ENCODE measurements at places on chromosomes 1 and 21.

DNA sequence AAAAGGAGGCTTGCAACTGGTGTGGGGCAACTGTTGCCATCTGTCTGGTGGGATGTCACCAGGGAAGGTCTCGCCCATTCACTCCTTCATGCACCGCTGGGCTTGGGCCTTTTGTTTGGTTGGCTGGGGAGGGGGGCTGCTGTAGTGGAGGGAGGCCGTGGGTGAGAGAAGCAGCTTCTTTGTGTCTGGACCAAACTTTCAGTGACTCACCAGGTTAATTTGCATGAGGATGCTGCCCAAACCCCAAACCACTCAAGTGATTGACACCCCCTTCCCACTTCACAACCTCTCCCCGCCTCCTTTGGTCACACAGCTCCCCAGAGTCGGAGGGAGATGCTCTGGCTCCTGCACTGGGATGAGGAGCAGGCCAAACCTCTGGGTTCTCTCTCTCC is 19.7 kb downstream of the BTG2 start:
- DNase-seq = no peak

DNA sequence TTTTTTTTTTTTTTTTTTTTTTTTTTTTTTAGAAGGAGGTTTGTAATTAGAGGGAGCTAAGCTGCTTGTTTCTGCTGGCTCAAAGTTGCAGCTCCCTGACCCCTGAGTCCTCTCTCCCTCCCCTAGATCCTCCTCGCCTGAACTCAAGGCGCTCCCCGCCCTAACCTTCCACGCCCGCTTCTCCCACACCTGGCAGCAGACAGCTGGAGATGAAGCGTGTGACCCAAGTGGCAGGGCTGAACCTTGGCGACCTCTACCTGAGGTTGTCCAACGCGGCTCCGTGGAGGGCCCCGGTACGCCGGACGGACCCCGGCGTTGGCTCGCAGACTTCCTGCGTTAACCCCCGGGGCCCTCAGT is 795 bp downstream of the NGF start:
- no peak for DNase-seq

- DNase-seq = no peak
These were observed 86.5 kb upstream of the TTC39A start for GRCh38 chr1:51416910-51417309.

DNA sequence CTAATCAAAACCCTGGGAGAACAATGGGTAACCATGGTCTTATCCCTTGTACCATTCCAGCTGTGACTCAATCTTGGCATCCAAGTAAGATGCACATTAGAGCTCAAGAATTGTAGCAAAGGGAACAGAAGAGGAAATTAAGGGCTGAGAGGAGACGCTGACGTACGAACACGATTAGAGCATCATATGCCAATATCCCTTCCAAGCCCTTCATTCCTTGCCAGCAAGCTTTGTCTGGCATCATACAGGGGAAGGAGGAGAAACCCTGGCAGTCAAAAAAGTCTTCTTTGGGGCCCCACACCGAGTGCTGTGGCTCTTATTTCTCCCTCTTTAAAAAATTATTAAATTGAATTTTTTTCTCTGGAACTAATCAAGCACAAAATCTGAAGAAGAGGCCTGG is 120.9 kb downstream of the ASTN1 start:
- DNase-seq = no peak

- no peak for DNase-seq
These were observed 55.2 kb downstream of the TENT5C start for GRCh38 chr1:117661027-117661426.

DNA sequence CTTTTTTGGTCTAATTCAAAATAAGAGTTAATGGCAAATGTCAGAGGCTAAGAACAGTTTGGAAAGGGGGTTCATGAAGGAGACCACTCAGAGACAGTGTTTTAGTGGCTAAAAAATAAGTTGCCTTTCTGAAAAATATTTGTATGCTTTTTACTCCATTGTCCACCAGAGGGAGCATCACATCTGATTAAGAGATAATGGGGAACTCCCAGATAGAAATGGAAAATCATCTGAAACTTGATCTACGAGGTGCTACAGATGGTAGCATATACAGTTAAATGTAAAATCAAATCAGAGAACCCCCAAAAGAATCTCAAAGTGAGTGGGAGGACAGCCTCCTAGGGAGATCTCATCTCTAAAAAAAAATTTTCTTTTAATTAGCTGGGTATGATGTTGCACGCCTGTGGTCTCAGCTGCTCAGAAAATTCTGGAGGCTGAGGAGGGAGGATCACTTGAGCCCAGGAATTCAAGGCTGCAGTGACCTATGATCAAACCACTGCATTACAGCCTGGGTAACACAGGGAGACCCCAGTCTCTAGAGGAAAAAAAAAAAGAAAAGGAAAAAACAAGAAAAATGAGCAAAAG is 9.7 kb downstream of the SMYD3 start:
- DNase-seq = peak; percentile 51

GRCh38 chr1:185343306-185343705 is 26.3 kb upstream of the IVNS1ABP start:
- DNase-seq = no peak

GRCh38 chr1:232765542-232765941 is 39.7 kb upstream of the MAP10 start:
- DNase-seq = no peak

DNA sequence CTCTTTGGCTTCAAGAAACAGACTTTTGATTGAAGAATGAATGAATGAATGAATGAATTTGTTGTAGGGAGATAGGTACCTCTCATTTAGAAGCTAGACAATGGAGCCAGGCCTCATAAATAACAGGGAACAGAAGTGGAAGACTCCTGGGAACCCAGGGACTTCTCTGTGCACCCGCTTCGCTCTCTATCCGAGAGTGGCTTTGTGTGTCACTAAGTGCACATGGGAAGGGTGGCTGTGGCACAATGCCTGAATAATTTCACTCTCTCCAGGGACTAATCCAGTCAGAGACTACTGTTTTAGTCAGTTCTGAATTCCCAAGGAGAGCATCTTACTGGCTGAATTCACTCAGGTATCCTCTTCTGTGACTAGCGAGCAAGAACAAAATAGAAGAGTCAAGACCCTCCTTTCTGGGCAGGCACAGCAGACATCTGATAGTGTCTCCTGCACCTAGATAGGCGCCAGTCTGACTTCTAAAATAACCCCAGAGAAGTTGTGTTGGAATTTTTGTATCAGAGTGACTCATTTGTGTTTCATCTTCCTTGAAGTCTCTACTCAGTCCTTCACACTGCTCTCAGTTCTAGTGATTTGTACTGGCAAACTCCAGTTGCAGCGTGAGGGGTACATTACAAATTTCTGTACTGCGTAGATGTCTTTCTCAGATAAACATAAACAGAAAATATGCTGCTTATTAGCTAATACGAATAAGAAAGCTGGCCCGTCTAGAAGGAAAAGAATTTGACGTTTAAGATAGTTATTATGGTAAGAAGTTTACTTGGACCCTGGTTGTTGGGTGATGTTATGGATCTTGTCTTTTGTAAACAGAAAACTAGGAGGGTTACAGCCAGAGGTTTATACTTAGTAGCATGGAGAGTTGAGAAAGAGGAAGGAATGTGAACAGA is 34.0 kb downstream of the BACH1 start:
- DNase-seq = no peak

- no peak for DNase-seq
These were observed 9.7 kb upstream of the ATAD3B start for GRCh38 chr1:1461721-1462317.

GRCh38 chr1:65728504-65728903 is 64.2 kb upstream of the PDE4B start:
- no peak for DNase-seq

- DNase-seq = no peak
These were observed 18.8 kb upstream of the ACTRT2 start for GRCh38 chr1:3002349-3003038.

DNA sequence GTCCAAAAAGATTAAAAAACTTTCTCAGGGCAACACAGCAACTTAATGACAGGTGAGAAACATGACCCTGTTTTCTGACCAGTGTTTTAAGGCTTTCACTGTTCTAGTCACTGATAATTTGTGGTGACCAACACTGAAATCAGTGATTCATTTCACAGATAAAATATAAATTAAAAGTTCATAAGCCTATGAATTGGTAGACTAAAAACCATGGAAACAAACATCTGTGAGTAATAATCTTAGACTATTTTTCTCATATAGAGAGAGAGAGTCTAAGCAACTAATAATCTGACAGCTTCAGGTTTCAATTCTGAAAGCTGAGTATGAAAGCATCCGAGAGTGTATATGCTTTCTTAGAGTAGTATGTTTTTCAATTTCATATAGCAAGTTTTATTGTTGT is 536.9 kb downstream of the ADGRL2 start:
- DNase-seq = no peak

GRCh38 chr1:3399732-3400131 is 54.7 kb upstream of the ARHGEF16 start:
- no peak for DNase-seq

DNA sequence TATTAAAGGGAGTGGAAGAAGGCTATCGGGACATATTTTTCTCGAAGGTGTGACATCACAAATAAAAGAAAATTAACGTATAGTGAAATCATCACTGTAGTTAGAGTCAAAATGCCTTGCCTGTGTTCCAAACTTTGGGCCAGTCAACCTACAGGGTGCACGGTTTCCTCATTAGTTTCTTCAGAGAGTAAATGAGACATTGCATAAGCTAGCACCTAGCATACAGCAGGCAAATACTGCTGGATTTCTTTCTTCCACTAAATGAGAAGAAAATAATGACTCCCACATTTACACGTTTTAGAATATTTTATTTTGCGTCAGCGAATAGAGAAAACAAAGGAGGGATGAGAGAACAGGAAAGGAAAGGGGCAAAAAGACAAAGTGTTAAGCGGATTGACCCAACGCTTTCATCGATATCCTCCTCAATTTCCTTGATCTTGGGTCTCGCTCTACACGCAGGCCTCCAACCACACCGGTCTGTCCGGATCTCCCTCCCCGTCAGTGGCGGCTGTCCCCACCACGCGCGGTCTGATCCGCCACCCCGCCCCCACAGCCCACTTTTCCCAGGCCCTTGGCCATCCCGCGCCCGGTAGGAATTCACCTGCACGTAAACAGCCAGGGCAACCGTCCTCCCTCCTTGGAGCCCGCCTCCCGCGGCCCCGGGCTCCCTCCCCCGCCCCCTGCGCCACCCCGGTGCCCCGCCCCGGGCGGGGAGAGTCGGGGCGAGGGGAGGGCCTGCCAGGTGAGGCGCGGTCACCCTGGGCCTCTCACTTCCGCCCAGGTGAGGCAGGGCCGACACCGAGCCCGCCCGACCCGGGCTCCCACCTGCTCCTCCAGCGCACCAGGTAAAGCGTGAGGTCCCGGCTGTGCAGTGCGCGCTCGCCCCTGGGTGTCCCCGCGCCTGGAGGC is at the start of gene PATJ:
TSS of gene PATJ (plus strand) at position 770 of the 909 bp plus-strand sequence. CDS start 20,413 bp downstream, outside the sequence.
- peak; percentile 78 for DNase-seq

DNA sequence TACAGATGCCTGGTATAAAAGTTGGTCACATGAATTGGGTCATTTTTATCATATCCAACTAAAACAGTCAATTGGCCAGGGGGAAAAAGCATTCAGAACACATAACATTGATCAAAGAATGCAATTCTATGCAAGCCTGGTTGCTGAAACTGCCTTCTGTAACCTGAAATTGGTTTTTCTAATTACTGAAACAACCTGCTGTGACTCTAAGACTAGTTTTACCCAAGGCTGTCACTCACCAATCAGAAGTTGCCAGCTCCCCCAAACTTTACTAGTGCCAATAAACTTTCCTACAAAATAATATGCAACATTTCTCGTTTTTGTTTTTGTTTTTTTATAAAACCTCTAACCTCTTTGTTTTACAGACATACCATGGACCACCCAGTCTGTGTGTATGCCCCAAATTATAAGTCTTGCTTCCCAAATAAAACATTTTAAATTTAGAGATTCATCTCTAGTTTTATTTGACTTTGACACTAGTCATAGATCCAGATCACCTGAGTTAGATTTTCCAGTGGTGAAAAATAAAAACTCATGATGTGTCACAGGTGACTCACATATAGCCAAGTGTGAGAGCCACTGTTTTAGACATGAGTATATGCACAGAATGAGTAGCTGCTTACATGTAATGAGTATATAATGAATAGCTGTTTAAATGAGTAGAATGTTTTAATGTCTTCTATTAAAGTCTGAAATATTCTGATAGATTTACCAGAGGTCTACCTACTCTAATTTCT is 64.2 kb upstream of the CR2 start:
- DNase-seq = no peak

GRCh38 chr1:187244623-187245022 is 415.9 kb downstream of the PLA2G4A start:
- DNase-seq = no peak

- no peak for DNase-seq
These were observed 1.7 kb upstream of the PBX1 start for GRCh38 chr1:164557270-164557669.

DNA sequence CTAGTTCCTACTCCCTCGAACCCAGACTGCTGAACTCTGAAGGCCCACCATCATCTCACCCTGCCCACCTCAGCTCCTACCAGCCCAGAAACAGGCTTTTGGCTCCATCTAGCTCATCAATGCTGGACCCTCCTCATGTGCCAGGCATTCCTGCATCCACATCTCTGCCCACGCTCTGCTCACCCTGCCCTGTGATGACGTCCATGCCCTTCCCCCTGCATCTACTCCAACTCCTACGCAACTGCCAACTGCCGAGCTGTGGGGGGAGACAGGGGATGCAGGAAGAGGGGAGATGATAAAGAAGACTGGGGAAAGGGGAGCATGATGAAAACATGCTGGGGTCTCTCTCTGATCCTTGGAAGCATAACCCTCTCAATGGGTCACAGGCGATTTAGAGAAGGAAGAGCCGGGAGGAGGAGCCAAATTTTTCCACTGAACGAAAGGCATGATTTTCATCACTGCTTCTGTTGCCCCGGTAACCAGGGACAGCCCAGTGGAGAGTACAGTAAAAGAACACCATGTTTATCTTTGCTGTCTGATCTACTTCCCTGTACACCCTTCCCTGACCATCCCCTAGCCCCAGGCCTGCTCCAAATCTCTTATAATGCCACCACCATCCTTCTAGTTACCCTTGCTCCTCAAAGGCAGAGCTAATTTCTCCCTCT is 44.3 kb downstream of the CD34 start:
- no peak for DNase-seq

DNA sequence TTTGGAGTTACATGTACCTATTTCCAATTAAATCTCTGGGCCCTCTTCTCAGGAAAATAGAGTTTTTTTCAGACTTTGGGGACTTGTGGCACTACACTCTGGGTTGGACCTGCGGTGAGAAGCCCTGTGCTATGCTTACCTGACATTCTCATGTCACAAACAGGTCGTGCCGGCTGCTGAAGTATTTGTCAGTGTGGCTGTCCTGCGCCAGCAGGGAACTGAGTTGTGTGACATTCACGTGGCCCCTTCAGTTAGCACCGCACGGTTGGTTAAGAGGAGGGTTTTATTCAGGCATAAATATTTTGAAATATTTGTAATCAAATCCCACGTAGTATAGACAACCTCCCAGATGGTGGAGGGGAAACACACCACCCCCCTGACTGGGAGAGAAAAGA is 6.3 kb upstream of the COL6A2 start:
- DNase-seq = no peak

DNA sequence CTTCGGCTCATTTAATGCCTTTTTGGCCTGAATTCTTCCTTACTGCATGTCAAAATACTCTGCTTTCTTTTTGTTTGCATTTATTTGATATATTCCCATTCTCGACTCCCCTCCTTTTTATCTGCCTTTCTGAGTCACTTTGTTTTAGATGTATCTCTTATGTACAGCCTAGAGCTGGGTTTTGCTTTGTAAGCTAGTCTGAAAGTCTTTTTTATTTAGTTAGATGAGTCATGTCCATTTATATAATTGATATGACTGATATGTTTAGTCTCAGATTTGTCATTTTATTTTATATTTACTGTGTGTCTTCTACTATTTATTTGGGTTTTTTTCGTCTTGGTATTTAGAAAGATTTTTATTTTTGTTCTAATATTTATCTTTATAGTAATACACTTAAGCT is 33.6 kb upstream of the GNG5 start:
- no peak for DNase-seq

- no peak for DNase-seq
These were observed 57.9 kb downstream of the SASS6 start for GRCh38 chr1:100074604-100075395.
